Skin of body (tissue), 3 donors: ENCODE measurements at places on chromosomes 7 and 10. TPM values are rescaled to one million over a fixed set of nuclear protein-coding genes. Genes with fewer than 3 reads are reported as not detected.

- no peak for DNase-seq
Observed at GRCh38 chr7:75054744-75055143, 18.9 kb downstream of the RCC1L start.

GRCh38 chr7:66055321-66055956, 20.2 kb upstream of the ASL start:
- DNase-seq: no peak

DNA sequence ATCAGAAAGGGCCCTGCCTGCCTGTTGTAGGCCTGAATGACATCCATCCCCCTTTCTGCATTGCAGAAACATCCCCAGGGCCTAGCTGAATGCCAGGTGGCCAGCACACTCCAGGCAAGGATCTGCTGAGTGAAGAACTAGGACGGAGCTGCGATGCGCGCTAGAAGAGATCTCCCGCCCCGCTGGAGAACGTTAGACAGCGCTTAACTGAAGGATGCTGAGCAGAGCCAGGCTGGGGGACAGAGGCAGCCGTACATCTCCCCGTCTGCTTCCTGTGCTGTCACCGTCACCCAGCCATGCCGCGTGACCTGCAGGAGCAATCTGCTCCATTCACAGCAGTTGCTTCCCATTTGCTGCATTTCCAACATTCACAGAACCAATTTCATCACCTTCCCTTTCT, 73.3 kb downstream of the FAM53B start:
- no peak for DNase-seq

GRCh38 chr10:21100190-21100589, 203.1 kb upstream of the NEBL start:
- peak; percentile 36 for DNase-seq

- no peak for DNase-seq
Observed at GRCh38 chr7:20079080-20079479, 138.1 kb downstream of the MACC1 start.

The TIAL1 gene
- 97.7 TPM for total RNA-seq

The LRRC18 gene
- total RNA-seq: 0.39 TPM

DNA sequence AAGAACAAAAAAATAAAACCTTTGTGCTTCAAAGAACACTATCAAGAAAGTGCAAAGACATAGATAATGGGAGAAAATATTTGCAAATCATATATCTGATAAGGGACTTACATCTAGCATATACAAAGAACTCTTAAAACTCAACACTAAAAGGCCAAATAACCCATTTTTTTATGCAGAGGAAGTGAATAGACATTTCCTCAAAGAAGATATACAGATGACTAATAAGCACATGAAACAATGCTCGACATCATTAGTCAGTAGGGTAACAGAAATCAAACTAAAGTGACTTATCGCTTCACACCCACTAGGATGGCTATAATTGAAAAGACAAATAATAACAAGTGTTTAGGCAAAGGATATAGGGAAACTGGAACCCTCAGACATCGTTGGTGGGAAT, 78.0 kb downstream of the MALSU1 start:
- no peak for DNase-seq
